ENCODE measurements at places on chromosomes 2 and 18.

DNA sequence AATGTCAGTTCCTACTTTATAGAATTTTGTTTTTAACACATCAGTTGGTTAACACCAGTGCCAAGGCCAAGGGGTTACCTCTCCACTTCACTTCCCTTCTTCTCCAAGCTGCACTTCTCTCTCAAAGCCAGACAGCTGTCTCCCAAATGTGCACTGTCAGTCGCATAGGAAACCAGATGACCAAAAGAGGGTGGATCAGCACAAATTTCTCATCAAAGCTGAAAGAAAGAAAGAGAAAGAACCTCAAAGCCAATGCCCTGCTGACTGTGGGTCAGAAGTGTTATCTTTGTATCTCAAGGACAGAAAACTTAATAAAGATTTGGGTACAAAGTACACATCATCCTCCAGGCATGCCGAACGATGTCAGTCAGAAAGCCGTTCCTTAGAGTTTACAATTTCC is 32.2 kb downstream of the SPATS2L start:
- DNase-seq: no peak

DNA sequence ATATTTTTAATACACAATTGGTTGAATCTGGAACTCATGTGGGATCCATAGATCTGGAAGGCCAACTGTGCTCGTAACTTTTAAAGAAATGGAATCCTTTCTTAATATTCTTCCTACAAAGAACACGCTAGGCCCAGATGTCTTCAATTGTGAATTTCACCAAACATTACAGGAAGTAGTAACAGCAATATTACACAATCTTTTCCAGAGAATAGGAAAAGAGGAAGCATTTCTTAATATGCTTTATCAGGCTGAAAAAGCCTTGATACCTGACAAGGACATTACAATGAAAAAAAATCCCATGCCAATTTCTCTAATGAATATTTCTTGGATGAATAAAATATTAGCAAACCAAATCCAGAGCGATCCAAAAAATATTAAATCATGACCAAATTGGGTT is 80.3 kb upstream of the HAAO start:
- DNase-seq: no peak

- DNase-seq: no peak
Observed at GRCh38 chr2:232061265-232061664, 99.8 kb downstream of the DIS3L2 start.

- DNase-seq: no peak
Observed at GRCh38 chr2:194545978-194546377, 1111.0 kb upstream of the SLC39A10 start.

DNA sequence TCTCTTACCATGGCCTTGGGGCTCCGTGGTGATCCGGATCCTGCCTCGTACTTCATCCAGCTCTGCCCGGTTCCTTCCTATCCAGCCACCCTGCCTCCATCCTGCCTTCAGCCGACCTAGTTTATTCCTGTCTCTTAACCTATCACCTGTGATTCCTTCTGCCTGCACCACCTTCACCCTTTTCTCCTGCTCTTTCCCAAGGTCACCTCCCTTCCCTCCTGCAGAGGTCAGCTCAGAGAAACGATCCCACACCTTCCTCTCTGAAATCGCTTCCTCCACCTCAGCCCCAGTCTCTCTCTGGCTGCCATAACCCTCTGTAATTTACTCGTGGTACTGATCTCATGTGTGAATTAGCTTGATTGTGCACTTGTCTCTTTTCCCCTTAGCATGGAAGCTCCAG is 23.5 kb upstream of the LAPTM4A start:
- DNase-seq: no peak

DNA sequence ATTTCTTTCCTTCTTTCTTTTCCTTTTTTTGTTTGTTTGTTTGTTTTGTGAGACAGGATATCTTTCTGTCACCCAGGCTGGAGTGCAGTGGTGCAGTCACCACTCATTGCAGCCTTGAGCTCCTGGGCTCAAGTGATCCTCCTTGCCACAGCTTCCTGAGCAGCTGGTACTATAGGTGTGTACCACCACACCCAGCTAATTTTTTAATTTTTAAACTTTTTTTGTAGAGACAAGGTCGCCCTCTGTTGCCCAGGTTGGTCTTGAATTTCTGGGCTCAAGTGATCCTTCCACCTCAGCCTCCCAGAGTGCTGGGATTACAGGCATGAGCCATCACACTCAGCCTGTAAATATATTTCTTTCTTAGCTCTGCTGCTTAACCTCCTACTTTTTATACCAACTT is 83.4 kb upstream of the CYP20A1 start:
- DNase-seq: no peak

- no peak for DNase-seq
Observed at GRCh38 chr2:171522788-171523087, 464 bp downstream of the CYBRD1 start.

DNA sequence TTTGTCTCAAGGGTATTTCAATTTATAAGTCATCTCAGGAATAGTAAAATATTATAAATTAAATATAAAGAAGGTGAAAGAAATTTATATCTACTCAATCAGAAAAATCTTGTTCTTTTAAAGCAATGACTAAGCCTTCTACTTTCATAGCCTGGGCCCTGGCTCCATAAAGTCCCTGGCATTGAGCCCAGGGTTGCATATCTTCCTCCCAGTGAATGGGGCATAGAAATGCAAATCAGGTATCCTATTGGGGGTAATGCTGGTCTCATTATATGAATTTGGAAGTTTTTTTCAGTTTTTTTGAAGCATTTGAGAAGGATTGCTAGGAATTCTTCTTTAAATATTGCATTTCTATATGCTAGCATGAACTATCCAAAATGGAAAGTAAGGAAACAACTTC is 73.9 kb upstream of the MC2R start:
- no peak for DNase-seq

DNA sequence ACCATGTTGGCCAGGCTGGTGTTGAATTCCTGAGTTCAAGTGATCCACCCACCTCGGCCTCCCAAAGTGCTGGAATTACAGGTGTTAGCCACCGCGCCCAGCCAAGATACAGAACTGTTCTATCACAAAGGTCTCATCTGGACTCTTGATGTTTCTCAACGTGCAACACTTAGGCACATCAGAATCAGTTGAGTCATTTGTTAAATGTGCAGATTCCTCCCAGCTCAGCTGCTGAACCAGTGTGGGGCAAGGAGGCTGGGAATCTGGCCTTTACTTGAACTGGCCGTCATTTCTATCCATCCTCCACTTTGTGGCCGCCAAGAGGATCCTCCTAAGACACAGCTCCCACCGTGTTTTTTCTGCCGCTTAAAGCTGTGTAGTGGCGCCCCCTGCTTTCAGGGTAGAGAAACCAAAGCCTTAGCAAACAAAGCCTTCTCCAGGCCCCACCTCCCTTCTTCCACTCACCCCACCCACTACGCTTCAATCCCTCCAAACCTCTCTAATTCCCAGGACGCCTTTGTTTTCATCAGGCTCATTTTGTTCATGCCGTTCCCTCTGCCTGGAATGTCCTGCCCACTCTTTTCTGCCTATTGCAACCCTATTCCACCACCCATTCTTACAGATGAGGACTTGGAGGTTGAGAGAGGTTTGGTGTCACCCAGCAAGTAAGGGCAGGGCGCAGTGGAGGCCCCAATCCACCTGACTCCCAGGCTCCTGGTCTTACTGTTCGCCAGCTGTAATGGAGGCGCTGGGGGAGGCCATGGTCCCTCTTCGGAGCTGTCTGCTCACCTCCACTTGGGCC is 776 bp upstream of the SPEG start:
- no peak for DNase-seq

GRCh38 chr2:141517852-141518421 is 612.9 kb downstream of the LRP1B start:
- no peak for DNase-seq
